ENCODE measurements at places on chromosomes 6 and 20.

- DNase-seq = no peak
Observed at GRCh38 chr20:3233131-3233990, 5.6 kb downstream of the SLC4A11 start.

DNA sequence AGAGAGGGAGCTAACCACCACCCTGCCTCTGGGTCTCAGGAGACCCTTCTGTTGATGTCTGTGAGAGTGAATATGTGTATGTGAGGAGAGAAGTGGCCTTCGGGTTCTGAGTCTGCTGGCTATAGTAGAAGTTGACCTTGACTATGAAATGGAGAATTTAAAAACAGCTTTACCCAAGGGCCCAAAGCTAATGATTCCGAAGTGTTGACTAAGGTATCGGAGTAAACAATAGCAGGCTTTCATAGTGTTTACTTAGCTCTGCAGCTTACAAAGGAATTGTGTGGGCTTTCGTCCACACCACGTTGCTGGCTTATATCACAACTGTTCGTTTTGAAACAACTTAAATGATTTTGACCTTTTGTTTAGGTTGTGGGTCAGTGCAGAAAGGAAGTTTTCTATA, 126.5 kb upstream of the JAG1 start:
- no peak for DNase-seq

GRCh38 chr6:33993653-33994471, 152.0 kb downstream of the GRM4 start:
- no peak for DNase-seq

DNA sequence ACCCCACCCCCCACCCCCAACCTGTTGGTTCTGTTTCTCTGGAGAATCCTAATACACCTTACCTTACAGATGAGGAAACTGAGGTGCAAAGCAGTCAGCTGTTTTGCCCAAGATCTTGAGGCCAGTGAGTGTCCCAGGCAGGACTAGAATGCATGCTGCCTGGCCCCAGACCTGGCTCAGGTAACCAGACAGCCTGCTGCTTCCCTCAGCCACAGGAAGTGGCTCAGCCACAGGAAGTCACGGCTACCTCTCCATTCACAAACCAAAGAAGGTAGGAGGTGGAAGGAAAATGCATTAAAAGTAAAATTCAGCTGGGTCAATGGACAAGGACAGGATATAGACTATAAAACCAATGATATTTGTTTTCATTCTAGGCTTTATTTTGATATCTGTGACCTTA, 517.6 kb downstream of the CD83 start:
- DNase-seq = no peak

DNA sequence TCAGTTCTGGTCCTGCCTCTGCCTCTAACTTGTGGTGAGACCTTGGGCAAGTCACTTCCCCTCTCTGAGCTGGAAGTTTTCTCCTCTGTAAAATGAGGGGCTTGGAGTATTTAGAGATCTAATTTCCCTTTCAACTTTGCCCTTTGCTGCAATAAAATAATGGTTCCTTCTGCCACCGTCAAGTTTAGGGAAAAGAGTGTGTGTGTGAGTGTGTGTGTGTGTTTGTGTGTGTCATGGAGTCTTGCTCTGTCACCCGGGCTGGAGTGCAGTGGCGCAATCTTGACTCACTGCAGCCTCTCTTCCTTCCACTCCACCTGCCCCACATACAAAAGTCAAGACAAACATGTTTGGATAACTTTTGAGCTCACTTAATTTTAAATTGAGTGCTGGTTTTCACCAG, 39.2 kb upstream of the PIM1 start:
- peak; percentile 66 for DNase-seq

DNA sequence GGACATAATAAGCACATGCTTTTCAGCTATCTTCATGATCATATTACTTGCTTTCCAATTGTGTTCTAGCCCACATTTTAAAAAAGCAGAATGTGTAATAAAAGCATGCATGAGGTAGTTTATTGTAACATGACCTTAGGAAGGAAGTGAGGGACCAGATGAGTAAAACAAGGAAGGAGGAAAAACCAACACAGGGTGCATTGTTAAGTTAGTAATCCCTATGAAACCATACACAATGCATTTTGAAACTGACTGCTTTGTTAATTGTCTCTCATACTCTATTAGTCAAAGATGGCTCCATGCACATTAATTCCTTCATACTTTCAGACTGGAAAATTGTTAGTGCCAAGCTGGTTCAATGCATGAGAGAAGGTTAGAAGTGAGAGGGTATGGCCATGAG, 37.7 kb upstream of the CENPW start:
- no peak for DNase-seq

GRCh38 chr6:64335195-64335594, 699.6 kb downstream of the PHF3 start:
- no peak for DNase-seq

DNA sequence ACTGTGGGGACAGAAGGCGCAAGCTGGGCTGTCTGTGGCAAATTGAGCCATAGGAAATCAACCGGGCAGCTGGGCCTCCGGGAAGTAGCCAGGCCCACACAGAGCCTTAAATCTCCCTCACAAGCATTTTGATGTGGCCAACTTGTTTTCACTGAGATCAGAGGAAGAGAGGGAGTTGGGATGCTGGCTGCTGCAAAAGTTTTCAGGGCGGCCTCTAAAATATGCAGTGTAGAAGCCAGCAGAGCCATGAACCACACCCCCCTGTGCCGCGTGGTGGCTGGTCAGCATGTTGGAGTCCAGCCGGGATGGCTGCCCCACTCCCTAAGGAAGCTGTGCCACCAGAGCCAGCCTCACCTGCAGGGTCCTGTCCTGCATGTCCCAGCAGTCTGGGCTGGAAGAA, 167.4 kb downstream of the CDC5L start:
- DNase-seq = no peak

Data from AG10803 (cell line).